Occipital lobe (tissue), 3 donors: ENCODE measurements at places on chromosomes 5 and 9. TPM values are rescaled to one million over a fixed set of nuclear protein-coding genes. Genes with fewer than 3 reads are reported as not detected.

The FGF1 gene
- 6.9 TPM for total RNA-seq

The HCN1 gene
- 33.8 TPM for total RNA-seq

The EIF4E1B gene
- total RNA-seq, result not detected

The REEP2 gene
- 71.0 TPM for total RNA-seq

DNA sequence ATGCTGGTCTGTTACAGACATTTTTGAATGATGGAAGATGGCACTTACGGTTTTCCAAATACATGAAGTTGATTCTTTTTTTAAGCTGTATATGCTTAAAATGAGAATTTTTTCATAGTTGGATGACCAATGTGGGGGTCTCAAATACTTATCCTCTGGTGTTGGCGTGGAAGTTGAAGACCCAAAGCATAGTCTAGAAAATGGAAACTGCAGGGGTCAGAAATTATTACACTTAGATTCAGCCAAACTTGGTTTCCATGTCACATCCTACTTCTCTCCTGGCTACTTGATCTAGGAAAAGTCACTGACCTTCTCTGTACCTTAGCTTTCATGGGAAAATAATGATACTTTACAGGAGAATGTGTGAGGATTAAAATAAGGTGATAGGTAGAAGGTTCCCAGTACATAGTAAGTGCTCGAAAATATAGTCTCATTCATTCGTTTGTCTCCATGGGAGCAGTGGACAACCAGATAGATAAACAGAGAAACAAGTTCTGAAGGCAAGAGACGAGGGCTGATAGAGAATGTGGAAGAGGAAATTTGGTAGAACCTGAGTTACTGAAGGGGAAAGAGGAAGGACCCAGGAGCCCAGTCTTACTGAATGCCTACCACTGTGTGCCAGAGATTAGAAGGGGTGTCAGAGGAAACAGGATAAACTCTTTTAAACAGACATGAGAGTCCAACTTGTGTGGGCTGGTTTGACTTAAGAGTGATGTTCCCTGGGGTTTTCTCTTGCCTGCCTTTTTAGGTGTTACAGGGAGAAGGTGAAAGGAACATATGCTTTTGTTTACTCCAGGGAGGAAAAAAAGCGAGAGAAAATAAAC lies 560.3 kb upstream of the KLF4 start:
- no peak for DNase-seq

DNA sequence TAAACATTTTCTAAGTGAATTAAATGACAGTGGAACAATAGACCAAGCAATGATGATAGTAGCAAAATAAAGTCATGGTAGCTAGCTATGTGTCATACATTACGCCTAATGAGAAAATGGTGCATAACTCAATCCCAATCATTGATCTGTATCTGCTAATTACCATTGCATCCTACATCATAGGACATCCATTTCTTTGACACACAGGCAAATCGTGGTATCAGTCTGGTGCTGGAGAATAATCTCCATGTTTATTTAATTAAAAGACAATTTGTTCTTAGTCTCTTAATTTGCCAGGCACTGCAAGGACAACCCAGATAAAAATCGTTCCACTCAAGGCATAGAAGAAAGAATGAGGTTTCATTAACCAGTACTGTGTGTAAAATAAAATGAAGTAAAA lies 89.6 kb upstream of the SMC5 start:
- no peak for DNase-seq

DNA sequence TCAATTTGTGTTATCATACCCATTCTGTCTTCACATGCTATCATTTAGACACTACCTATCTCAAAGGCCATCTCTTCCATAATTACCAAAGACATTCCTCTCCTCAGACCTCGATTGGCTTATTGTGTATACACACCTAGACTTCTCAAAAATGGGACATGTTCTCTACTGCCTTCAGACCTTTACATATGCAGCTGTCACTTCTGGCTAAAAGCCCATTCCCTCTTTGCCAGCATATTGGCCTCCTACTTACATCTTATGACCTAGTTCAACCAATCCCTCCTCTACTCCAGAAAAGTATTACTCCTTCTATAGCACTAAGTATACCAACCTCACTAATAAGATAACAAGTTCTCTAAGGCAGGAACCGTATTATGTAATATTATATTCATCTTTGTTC lies 84.4 kb downstream of the RAPGEF6 start:
- DNase-seq, result no peak

DNA sequence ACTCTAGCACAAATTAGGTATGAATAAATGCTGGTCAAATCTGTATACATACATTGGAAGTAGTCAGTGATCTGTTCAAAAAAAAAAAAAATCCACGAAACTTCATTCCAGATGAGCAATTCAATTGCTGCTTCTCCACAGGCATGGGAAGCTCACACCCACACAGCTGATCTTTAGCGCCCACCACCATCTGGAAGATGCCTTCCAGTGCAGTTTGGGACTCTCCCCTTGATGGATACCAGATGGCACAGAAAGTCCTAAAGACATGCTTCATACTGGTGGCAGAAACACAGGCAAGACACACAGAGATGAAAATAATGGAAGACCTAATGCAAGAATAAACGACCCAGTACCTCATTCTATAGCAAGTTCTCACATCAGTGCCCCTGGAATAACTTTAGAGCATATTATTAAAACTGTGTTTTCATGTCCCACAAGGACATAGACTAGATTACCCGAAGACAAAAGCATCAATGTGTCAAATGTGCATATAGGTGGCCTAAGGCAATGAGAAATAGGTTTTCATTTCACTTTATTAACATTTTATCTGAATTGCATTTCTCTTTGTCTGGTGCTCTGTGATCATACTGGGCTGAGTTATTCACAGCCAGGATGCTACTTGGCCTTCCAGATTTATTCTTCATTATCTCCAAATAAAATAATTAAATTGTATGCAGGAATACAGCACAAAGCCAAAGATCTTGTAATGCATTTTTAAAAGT lies 135.4 kb upstream of the TAS2R1 start:
- DNase-seq, result peak; percentile 6

DNA sequence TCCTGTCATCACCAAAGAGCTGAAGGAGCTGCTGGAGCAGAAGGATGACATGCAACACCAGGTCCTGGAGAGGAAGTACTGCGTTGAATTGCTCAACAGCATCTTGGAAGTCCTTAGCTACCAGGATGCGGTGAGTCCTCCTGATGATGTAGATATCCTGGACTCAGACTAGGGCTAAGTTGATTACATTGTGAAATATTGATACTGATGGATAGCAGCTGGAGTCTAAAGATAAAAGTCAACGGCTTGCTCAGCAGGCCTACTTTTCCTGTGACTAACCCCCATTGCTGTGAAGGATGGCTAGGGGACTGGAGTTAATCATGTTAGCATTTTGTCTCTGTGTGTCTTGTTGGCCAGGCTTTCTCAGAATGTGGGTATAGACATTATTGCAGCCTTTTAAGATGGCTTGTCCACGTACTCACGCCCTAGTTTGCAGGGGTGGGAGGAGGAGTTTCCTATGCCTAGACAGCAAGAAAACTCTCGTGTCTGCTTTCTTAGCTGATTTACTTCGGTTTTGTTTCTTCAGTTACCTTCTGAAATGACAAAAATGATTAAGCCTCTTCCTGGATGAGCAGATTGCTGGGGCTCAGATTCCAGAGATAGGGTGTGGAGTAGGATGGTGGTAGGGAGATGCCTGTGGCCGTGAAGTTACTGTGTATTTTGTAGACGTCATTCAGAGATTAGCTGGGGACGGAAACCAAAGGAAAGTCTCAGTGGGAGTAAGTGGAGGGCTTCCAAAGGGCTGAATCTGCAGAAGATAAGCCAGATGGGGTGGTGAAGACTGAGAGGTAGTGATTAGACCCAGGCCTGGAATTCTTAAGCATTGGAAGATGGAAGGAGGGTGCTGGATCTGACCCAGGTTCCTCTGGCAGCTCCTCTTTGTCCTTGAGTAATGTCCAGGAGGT lies 166.3 kb downstream of the DOCK2 start:
- no peak for DNase-seq

DNA sequence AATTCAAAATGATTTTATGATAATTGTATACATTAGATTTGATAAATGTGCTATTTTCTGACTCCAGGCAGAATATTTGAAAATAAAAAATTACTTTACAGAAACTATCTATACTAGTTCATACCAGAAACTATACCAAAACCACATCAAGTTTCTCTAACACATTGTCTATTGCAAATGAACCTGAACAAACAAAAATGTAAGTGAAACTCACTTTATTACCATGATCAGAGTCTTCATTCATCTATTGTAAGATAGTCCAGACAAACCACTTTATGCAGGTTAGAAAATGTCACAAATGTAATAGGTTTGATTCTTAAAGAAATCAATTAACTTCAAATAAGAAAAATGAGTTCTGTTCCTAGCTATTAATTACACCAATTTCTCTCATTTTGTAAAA lies 99.4 kb downstream of the OXCT1 start:
- DNase-seq, result no peak

- DNase-seq, result no peak
Observed at GRCh38 chr5:78644741-78645300, 3.8 kb downstream of the LHFPL2 start.

DNA sequence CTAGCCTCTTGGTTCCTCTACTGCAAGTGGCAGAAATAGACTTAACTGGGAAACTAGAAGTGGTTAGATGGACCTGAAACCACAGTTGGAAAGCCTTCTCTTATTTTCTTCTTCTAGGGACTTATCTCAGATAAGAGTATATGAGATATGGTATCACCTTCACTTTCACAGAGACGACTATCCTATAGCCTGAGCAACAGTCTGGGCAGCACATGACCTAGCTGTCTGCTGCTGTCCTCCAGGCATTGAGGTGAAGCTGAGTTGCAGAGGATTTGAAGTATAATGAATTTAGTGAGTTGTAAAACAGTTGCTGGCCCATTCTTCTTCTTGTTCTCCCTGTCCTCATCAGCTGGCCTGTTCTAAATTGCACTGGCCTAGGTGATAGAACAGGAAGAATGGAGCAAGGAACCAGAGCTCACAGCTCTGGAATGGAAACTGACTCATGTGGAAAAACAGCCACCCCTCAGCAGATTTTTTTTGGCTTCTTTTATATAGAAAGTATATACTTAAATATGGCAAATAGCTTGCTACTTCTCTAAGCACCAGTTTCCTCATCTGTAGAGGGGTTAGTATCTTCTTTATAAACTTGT lies 27.8 kb downstream of the RECK start:
- DNase-seq, result no peak

GRCh38 chr5:169707686-169708085 lies 70.6 kb downstream of the DOCK2 start:
- DNase-seq, result no peak

GRCh38 chr9:101566904-101567724 lies 27.7 kb downstream of the PPP3R2 start:
- DNase-seq, result no peak

GRCh38 chr5:115179394-115180164 lies 9.9 kb upstream of the TRIM36 start:
- DNase-seq, result no peak

DNA sequence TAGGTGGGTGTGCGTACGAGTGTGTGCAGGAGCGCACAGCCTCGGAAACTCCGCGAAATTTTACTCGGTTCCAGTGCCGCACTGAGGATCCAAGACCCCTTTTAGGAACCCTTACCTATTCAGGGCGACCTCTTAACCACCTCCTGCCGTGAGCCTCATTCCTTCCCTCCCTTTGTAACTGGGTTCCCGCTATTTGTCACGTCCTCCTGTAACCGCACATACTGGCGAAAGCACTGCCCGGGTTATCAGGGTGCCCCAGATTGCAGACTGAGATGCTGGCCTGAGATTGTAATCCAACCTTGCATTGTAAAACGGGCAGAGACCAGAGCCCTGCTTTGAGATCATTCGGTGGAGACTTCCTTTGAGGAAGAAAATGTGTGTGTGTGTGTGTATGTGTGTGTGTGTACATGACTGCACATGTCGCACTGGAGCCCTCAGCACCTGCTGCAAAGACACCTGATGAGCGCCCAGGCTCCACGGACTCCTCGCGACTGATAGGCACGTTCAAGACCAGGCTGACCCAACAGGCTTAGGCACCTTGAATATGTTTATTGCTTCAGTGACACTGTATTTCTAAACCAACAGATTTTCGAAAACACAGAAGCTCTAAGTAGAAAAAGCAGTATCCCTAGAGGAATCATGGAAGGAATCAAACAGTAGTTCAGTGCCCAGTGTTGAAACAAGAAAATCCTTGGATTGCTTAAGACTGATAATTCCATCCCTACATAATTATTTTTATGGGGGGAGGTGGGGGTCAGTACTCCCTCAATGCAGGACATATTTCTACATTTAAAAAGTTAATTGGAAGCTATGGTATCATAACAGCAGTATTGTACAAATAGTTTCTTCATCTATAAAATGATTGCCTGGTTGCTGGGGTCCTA lies 86.5 kb upstream of the TNFAIP8 start:
- no peak for DNase-seq

DNA sequence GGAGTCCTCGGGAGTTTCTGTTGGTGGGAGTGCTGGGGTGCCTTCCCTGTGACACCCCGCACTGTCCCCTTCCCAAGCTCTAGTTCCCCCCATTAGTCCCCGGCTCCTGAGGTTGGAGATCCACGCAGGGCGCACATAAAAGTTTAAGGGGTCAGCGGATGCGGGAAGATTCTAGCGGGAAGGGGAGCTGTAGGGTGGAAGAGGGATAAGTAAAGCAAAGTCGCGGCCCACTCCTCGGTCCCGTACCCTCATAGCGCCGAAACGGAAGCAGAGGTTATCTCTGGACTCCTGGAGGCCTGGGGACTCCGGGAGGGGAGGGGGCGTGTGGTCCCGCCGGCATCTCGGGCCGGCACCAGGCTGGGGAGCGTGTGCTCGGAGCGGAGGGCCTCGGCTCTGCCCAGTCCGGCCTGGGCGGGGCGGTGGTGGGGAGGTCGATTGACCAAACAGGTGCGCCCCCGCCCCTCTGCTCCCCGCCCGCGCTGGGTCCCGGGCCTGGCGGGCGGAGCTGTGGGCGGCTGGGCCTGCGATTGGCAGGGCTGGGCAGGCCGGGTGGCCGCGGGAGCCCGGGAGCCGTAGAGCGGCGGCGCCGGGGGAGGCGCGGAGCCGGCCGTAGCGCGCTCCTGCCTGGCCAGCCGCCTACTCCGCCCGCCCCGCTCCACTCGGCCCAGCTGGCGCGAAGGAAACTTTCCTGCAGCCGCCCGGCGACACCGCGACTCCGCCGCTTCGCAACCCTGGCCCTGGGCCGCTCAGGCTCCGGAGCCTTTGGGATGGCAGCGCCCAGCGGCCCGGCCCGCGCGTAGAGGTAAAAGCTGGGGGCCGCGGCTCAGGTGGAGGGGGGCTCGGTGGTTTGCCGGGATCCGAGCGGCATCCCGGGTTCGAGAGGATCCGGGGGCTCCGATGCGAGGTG lies 52.2 kb upstream of the DAB2IP start:
- DNase-seq, result no peak

GRCh38 chr5:60077292-60077691 lies 183.8 kb upstream of the PDE4D start:
- DNase-seq, result no peak
